MV-4-11 (cell line): ENCODE measurements at places on chromosomes 6 and 20.

- DNase-seq, result no peak
Measured at GRCh38 chr6:131262060-131262459, 126.8 kb downstream of the AKAP7 start.

- DNase-seq, result no peak
Measured at GRCh38 chr6:125806813-125807212, 16.1 kb downstream of the NCOA7 start.

GRCh38 chr6:22755605-22756004, 186.2 kb downstream of the HDGFL1 start:
- DNase-seq, result no peak

- DNase-seq, result no peak
Measured at GRCh38 chr6:127076466-127076865, 42.0 kb upstream of the RSPO3 start.

GRCh38 chr20:56428410-56428809, 16.4 kb downstream of the CASS4 start:
- no peak for DNase-seq

DNA sequence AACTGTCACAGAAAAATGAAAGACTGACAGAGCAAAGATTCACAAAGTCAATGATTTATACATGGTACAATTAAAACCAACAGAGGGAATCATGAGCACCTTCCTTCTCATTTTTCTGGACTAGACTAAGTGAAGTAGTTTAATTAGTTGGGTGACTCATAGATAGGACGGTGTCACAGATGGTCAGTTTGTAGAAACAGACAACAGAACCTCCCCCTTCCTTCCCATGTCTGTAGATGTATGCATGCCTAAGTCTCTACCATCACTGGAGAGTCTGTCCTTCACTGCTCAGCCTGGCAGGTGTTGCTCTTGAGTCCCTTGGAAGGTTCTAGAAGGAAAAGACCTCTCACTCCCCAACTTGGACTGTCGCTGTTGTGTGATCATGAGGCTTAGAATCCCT, 75.4 kb upstream of the EEF1E1 start:
- no peak for DNase-seq

- DNase-seq, result no peak
Measured at GRCh38 chr6:164690702-164691500, 618.5 kb downstream of the C6orf118 start.

DNA sequence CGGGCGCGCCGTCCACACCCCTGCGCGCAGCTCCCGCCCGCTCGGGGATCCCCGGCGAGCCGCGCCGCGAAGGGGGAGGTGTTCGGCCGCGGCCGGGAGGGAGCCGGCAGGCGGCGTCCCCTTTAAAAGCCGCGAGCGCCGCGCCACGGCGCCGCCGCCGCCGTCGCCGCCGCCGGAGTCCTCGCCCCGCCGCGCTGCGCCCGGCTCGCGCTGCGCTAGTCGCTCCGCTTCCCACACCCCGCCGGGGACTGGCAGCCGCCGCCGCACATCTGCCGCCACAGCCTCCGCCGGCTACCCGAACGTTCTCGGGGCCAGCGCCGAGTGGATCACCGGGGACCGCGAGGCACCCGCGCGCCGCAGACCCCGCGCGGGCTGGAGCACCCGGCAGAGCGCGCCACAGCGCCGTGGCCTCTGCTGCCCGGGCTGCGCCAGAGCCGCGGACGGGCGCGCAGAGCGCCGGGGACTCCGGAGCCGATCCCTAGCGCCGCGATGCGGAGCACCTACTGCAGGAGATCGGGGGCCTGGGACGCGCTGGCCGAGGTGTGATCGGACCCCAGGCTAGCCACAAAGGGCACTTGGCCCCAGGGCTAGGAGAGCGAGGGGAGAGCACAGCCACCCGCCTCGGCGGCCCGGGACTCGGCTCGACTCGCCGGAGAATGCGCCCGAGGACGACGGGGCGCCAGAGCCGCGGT, at the start of gene BMP2:
TSS of gene BMP2 (plus strand) at position 151 of the 692 bp plus-strand sequence. CDS start 2,441 bp downstream, outside the sequence.
- no peak for DNase-seq

GRCh38 chr6:49918787-49919186, 45.2 kb downstream of the DEFB114 start:
- no peak for DNase-seq

- no peak for DNase-seq
Measured at GRCh38 chr6:113997116-113997515, 26.2 kb upstream of the HDAC2 start.

GRCh38 chr6:104699593-104700329, 160.0 kb downstream of the HACE1 start:
- no peak for DNase-seq

- DNase-seq, result no peak
Measured at GRCh38 chr20:9572670-9573069, 58.3 kb downstream of the LAMP5 start.

DNA sequence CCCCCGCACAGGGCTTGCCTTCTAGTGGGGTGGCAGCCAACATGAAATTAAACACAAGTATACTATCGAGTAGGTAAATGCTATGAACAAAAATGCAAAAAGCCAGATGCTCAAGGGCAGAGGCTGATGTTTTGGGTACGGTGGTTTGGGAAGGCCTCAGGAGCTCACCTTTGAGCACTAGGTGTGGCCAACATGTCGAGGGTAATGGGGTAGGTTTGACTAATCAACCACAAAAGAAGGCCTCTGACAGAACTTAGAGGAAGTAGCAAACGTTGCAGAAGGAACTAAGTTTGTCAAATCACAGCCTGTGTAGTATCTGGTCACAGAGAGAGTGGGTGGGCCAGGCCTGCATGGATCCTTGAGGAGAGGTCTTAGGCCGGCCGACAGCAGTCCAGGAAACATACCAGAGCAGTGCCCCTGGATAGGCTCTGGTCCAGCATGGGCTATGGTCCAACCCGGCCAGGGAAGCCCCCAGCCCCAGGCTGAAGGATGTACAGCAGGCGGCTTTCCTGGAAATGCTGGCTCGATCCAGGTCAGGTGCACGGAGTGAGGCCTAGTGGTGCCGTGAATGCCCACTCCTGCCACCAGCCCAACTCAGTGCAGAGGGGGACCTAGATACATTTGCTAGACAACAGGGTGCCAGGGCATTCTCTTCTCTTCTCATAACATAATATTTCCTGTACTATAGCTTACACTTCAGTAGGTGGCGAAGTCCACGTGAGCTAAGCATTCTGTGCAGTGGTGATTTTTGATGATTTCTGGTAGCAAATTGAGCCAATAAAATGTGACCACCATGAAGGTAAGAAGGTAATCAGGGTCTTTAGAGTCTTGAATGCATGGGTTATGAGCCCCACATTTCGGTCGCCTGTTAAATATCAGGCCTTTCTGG, 56.3 kb upstream of the CD93 start:
- peak; percentile 72 for DNase-seq

DNA sequence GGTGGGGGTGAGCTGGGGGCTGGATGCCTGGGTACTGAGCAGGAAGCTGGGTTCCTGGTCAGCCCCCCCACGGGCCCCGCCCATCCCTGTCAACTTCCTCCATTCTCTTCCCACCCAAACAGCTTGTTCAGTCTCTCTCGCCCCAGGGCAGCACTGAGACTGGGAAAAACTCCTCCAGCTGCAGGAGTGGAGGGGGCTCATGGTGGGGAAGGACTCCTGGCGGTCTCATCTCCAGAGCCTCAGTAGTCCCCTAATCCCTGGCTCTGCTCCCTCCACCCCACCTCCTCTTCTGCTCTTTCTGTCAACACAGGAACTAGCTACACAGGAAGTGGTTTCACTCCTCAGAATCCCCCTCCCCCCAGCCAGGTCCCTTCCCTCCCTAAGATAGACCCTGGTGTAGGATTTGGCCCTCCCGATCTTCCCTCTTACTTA, at the start of gene GPSM3:
TSS of gene GPSM3 (minus strand) at position 36 of the 432 bp plus-strand sequence. CDS start 130 bp downstream, outside the sequence.
- DNase-seq, result peak; percentile 75

DNA sequence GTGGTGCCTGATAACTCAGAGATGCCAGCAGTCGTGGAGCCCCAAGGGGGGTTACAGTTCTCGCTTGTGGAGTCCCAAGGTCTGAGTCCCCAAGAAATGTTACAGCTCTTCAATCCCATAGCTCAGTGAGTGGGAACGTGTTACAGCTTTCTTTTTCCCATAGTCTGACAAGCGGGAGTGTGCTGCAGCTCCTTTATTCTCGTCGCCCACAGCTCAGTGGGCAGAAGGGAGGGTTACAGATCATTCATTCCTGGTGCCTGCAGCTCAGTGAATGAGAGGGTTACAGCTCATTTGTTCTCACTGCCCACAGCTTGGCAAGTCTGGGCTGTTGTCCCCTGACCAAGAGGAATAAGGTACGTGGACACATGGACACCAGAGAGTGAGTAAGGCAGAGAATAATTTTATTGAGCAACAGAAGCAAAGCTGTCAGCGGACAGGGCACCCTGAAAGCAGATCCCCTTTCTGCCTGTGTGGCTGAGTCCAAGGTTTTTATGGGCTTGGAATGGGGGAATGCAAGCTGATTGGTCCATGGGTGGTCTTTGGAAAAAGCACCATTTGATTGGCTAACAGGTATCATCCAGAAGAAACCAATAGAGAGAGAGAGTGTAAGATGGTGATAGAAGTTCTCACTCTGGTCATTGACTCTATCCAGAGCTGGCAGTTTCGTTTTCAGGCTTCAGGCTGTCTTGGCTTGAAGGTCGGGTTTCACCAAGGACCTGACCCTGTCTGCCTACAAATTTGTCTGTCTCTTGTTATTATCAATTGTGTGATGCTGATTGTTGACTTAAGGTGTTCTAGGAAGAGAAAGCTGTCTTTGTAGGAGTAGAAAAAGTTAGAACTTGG, 16.4 kb downstream of the RNF217 start:
- no peak for DNase-seq

DNA sequence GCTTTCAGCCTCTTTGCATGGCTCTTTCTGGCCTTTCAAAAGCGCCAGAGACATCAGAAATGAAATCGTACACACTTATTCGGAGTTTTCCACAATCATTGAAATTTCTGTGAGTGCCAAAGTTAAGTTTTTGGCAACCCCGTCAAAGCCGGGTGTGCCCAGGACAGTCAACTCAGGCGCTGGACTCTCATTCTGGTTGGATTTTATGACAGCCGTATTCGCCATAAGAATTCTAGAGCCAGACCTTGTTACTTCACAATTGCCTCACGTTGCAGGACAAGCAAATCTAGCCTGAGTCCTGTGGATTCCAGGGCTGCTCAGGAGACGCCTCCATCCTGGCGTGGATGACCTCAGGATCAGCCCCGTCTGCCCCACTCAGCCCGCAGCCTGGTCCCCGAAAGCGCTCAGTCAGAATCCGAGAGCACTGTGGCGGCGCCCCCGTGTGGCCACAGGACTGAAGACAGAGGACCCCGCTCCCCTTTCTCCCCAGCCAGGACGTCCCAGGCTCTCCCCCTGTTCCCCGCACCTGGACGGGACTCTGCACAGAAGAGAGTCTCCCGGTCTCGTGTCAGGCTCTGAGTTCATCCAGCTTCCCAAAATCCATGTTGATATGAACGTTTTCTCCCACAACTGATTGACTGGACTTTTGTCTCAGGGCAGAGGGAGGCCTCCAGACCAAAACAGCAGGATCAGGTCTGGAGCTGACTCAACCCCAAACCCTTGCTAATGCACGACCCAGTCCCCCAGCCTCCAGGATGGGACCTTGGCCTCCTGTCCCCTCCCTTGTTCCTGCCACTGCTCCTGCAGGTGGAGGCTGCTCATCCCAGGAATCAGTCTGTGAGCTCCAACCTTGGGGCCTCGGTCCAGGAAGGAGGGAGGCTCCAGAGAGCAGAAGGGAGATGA, 38.2 kb downstream of the MICA start:
- peak; percentile 47 for DNase-seq

- DNase-seq, result no peak
Measured at GRCh38 chr20:63468421-63468820, 4.0 kb downstream of the KCNQ2 start.

GRCh38 chr6:15945593-15946159, 183.2 kb upstream of the MYLIP start:
- DNase-seq, result no peak

DNA sequence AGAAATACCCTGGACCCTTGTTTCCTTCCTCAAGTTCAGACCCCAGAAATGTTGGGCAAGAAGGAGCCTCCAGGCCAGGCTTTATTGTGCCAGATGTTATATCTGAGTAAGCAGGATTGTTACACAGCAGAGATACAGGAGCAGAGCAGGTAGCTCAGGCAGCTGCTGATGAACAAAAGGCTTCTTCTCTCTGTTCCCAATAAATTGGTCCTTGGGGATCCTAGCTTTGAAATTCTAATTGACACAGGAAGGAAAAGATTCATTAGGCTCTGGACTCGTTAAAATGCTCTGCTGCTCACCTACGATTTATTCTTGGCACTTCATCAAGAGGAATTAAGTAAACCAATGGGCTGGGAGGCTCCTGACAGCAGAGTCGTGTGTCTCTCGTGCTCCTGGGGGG, 54.2 kb downstream of the RALY start:
- DNase-seq, result no peak

DNA sequence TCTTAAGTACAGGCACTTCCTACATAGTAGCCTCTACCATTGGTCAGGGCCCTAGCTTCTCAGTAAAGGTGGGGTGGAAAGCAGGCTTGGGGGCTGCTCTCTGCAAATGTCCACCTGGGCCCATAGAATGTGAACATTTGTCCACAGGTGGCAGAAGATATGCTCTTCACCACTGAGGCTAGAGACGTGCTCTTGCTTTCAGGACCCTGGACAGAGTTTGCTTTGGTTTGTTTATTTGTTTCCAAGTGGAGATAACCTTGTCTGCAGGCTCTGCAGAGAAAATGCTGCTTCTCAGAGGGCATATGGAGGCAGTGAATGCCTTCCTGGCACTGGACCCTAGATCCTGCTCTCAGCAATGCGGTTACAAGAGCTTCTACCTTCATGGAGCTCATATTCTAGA, 129.0 kb downstream of the F13A1 start:
- peak; percentile 1 for DNase-seq

DNA sequence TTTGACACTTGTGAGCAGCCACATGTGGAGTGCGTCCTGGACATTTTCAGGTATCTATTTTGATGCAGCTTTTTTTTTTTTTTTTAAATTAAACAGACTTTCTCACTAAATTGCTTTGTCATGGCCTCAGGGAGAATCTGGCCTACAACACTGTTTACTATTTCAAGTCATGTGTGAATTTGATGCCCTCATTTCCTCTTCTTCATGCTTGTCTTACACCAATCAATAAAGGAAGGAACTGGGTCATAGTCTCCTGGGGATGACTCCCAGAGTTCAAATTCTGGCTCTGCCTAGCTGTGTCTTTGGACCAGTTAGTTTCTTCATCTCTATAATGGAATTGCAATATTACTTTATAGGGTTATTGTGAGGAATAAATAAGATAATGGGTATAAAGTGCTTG, 554.1 kb downstream of the PRKN start:
- DNase-seq, result no peak

DNA sequence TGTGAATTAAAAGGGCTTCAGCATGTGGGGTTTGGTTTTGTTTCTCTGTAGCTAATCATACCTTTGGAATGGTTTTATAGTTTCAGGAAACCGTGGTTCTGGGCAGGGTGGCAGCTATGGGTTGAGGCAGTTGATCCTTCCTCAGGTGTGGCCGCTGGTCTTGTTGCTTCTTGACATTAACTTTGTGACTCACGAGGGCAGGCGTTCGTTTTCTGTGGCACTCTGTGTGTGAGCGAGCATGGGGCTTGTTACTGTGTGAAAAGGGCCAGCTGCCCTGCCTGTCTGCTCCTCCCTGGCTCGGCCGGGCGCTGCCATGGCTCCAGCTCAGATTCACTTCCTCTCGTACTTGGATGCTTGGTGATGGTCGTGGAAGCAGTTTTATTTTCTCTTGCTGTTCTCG, 16.2 kb downstream of the DNAJC5 start:
- DNase-seq, result peak; percentile 85
